ENCODE measurements at places on chromosomes 1 and 21.

DNA sequence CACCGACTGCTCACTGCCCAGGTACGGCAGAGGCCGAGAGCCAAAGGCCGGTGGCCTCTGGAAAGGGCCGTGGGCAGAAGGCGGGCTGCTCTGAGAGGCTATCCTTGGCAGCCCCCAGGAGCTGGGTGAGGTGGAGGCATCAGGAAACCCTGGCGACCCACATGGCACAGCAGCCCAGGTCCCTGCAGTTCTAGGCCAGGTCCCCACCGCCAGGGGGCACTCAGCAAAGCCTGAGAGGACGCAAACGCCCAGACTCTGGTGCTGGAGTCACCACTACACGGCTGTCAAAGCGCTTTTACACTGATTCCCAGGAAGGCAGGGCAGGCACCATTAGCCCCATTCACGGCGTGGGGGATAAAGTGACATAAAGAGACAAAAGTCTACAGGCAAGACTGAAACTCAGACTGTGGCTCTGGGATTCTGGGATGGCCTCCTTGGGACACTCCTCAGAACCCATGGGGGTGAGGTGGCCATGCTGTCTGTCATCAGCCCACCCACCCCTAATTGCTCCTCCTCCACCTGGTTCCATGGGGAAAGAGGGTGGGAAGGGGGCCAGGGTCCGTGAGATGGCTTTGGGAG is 4.9 kb downstream of the PLEKHG5 start:
- DNase-seq = peak; percentile 97

DNA sequence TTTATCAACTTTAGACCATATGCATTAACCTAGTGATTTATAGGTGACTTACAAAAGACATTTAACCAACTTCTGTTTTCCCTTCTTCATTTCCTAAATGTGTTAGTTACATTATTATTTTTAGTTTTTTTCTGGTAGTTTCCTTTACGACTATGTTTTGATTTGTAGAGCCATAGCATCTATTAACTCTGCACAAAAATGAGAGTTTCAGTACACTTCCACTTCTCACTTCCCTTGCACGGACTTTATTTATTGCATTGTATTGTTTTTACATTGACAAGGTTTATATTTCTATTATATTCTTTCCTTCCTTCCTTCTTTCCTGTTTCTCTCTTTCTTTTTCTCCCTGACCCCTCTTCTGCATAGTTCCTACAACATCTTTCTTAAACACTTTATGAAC is 14.7 kb downstream of the PKN2 start:
- DNase-seq = no peak

DNA sequence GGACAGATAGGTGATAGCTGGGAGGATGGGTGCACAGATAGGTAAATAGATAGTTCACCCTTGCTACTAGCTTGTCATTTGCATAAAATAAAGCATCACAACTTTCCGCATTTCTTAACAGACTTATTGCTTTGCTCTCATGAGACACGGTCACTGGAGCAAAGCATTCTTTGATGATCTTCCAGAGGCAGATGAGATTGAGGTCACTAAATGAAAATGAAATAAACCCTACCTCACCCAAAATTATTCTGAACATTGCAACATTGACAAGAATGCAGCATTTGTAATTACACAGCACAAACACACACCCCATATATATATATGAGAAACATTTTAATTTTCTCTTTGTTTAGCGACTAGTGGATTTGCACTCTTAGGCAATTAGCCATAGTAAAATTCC is 107.6 kb downstream of the SNX7 start:
- no peak for DNase-seq

- DNase-seq = no peak
Observed at GRCh38 chr21:41666641-41667081, 100.2 kb downstream of the RIPK4 start.

GRCh38 chr1:79198832-79199231 is 192.3 kb upstream of the ADGRL4 start:
- peak; percentile 13 for DNase-seq
